ENCODE measurements at places on chromosomes 5 and 9.

GRCh38 chr5:78720227-78720985, 71.8 kb upstream of the LHFPL2 start:
- DNase-seq, result peak; percentile 7

GRCh38 chr5:145752534-145752933, 82.6 kb downstream of the PRELID2 start:
- no peak for DNase-seq

DNA sequence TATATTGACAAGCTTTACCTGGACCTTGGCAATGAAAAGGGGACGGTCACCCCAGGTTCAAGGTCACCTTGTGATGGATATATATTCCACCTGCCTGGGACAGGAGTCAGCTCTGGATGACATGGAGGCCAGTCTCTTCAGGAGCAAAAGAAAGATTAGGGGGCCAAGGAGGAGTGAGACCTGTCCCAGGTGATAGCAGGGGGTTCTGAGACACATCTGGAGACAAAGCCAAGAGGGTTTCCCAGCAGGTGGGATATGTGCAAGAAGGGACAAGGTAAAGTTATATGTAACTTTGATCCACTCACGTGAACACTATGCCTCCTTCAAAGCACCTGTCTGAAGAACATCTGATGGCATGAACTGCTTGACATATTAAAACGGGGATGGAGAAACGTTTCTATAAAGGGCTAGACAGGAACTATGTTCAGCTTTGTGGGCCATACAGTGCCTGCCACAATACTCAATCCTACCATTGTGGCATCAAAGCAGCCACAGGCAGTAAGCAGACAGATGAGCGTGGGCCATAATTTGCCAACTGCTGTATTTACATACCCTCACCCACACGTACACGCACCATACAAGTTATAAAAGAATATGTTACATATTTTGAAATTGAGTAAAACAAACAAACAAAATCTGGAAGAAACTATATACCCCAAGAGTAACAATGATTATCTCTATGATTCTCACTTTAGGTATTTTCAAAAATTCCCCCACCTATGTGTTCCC, 62.9 kb upstream of the ZNF622 start:
- no peak for DNase-seq

DNA sequence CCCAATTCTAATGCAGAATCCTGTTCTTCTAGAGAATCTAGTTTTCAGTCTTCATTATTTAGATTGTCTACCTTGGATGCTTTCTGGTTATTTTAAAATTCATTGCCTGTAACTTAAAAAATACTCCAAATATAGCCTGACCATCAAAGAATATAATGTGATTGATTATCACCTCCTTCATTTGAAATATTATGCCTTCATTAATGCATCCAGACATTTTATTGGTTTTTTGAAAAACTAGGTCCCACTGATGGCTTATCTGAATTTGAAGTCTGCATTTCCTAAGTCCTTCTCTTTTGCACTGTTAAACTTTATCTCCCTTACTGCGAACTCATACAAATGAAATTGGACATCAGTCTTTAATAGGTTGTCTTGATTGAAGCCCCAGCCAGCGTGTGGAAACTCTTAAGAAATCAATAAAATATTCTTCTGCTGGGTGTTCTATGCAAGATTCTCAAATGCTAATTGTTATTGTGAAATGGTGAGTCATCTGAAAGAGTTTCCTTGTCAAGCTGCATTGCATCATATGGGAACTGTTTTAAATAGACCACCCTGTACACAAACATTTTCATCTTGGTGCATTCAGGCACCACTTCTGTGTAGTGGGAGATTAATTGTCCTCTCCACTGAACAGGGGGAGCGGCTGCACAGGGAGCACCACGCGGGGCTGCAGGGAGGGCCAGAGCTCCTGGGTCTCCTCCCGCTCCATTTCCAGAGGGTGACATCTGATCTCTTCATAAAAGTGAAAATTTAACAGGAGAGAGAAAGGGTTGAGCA, 92.3 kb upstream of the FANCC start:
- DNase-seq, result peak; percentile 62

DNA sequence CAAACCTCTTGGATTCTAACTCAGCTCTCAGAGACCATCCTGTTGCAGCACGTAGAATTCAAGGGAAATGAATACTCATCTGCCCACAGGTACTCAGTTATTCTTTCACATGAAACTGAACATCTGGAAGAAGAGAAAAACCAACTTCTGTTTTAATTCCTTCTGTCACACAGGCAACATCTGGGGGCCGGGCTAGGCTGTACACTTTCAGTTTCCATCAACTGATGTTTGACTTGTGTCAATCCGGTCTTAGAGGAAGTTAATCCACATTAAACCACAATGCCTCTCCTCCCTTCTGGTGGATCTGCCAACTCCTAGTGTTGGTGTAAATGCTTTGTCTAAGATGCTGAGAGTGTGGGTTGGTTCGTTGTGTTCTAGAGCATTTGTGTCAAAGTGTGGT, 17.6 kb downstream of the DMRT3 start:
- DNase-seq, result peak; percentile 65

DNA sequence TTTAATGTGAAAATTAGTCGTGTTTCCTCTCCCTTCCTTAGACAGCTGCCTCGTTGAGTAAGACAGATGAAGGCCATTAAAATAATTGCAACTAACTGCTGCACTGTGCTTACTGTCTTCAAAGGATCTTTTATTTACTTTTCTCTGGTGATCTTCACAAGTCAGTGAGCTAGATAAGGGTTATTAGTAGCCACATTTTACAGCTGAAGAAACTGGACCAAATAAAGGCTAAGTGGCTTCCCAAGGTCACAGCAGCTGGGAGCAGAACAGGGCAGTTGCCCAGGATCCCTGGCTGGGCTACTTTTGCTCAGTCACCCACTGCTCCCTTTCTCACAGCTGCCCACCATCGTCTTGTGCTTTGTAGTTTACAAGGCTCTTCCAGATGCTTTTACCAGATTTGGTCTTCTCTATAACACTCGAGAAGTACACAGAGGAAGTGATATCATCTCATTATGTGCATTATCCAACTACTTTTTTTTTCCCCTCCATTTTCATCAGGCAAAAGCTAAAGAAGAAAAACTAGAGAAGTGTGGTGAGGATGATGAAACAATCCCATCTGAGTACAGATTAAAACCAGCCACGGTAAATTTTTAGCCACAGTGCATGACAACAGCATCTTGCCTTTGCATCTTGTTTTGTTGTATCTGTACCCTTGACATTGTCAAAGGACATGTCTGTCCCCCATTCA, 61.8 kb downstream of the ERAP1 start:
- DNase-seq, result peak; percentile 21

DNA sequence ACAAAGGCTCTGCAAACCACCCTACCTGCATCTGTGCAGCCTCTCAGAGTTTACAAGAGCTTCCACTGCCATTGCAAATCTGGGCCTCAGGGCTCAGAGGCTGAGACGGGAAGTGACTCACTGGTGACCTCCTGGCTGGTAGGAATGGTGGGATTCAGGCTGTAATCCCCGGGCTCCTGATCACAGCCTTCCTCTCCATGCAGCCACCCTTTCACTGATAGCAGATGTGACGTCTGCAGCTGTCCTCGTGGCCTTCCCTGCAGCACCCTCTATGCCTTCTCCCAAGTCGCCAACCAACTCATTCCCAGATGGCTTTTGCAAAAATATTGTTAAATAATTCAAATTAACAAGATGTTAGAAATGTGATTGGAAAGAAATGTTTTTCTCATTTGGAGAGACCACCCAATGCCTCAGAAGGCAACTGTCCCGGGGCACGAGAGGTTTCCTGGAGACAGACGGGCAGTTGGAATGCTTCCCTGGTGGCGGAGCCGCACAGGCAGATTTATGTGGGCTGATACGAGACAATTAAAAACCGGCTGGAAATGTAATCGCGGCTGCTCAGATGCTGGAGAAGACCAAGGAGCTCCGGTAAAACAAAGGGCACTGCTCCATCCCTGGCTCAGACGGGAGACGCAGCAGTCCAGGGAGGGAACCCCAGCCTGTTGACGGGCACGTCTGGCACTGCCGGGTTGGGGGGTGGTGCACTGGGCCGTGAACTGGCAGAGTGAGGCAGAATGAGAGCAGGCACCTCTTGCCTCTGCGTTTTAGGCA, 34.4 kb upstream of the SLC25A51 start:
- DNase-seq, result no peak

- no peak for DNase-seq
Observed at GRCh38 chr9:32278991-32279390, 105.5 kb upstream of the ACO1 start.

Data from inflammatory macrophage treated with lipopolysaccharide for 1 hour (primary cell).